Right lobe of liver (tissue), 6 donors: ENCODE measurements at places on chromosomes 13 and 19. TPM values are rescaled to one million over a fixed set of nuclear protein-coding genes. Genes with fewer than 3 reads are reported as not detected.

- no peaks in the 10 kb centered on the region for H3K27me3 ChIP-seq
- no peaks in the 10 kb centered on the region for H3K4me1 ChIP-seq
- DNase-seq: no peak
- no peak overlapping the region for H3K4me3 ChIP-seq
- H3K36me3 ChIP-seq: no peaks in the 10 kb centered on the region
These were observed 178.2 kb downstream of the ENOX1 start for GRCh38 chr13:43608400-43609137.

DNA sequence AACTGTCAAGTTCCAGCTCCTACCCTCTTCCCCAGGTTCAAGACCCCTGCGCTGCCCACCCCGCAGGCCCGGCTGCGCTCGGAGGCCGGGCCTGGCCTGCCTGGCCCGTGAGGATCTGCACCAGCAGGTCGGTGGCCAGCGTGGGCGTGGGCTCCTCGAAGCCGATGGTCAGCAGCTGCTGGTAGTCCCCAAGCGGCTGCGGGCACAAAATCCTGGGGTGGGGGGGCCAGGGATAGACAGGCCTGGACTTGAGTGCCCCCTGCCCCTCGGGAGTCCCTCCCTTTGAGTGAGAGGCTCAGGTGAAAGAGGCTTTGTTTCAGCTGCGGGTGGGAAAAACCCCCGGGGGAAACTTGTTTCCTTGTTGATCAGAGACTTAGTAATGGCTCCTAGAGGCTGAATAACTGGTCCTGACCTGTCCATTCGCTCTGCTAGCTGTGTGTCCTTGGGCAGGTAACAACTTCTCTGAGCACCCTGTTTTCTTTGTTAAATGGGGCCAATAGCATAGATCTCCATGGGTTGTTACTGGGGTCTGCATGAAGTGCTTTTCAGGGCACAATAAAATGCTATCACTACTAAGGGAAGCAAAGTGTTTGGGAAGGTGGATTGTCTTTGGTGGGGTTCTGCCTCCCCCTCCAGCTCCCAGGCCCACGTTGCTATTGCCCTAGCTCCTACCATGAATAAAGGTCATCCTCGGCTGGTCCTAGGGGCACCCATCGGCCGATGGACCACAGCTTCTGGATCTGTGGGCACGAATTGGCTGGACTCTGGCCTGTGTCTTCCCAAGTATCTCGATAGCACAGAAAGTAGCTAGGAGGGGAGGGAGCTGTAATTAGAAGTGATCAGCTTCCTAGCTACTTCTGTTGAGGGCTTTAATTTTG, 3.5 kb downstream of the C19orf67 start:
- H3K27ac ChIP-seq: peak overlapping the region; percentile 91
- no peaks in the 10 kb centered on the region for H3K27me3 ChIP-seq
- H3K4me3 ChIP-seq: peak overlapping the region; percentile 73
- no peaks in the 10 kb centered on the region for H3K36me3 ChIP-seq

Gene BAX
- total RNA-seq: 32.6 TPM

DNA sequence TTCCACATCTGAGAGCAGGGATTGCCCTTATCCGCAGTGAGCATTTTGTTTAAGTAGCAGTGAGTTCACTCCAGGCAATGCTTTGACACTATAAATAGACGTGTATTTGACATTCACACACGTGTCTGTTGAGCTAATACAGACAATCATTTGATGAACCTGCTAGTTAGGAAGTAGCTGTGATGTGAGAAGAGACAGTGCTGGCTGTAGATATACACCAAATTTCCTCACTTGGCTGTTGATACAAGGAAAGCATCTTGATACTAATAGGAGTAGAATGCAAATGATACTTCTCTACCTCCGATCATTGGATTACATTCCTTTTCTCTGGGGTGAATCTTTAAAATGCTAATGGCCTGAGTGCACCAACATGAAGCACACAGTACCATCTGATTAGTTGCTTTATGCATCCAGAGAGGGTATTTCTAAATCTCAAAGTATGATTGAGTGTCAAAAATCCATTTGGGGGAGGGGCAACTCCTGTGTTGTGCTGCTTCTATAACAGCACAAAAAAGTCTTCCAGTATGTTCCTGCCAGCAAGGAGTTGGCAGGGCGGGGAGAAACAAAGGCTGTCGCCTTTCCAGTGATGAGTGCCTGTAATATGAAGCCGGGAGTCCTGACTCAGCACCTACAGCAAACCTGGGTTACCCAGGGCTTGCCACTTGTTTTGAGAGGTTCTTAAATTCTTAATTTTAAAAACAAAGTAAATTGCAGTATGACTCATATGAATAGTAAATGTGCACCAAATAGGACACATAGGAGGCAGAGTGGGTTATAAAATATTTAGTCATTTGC, 7.0 kb downstream of the CUL4A start:
- H3K36me3 ChIP-seq: no peaks in the 10 kb centered on the region
- no peak overlapping the region for H3K27ac ChIP-seq
- no peak for DNase-seq
- H3K27me3 ChIP-seq: no peaks in the 10 kb centered on the region

DNA sequence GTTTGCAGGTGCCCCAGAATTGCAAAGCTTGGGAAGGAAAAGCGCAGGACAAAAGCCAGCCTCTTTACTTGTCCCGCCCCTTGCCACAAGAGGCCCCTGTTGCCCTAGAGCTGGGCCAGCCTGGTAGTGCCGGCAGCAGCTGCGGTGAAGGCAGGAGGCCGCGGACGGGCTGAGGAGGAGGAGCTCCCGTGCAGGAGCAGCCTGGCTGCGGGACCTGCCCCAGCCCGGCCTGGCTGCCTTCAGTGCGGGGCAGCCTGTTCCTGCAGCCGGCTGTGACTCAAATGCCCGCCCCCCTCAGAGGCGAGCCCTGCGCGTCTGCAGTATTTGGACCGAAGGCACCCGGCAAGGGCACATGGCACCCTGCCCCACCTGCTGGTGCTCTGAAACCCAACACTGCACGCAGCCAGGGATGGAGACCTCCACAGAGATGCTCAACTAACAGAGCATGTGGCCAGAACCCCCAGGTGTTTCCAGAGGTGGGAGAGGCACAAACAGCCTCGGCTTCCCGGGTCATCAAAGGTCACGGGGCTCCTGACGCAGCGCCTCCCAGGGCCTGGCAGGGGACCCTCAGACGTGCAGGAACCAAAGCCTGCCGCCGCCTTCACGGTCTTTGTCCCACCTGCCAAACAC, 29.7 kb downstream of the NAXD start:
- H3K4me3 ChIP-seq: no peak overlapping the region
- DNase-seq: peak; percentile 70
- H3K27ac ChIP-seq: no peak overlapping the region

DNA sequence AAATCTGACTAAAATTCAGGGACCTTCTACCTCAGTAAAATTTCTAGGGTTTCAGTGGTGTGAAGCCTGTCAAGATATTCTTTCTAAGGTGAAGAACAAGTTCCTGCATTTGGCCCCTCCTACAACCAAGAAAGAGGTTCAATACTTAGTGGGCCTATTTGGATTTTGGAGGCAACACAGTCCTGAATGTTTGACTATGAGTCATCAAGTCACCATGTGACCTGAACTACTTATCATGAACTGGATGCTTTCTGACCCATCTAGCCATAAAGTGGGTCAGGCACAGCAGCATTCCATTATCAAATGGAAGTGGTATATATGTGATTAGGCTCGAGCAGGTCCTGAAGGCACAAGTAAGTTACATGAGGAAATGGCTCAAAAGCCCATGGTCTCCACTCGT, 163.0 kb upstream of the IRS2 start:
- no peak for DNase-seq
- H3K4me3 ChIP-seq: no peak overlapping the region
- H3K27ac ChIP-seq: no peak overlapping the region
- H3K36me3 ChIP-seq: no peaks in the 10 kb centered on the region
- no peaks in the 10 kb centered on the region for H3K4me1 ChIP-seq

Gene DPRX
- not detected for total RNA-seq

Gene SYNE4
- 6.7 TPM for total RNA-seq

DNA sequence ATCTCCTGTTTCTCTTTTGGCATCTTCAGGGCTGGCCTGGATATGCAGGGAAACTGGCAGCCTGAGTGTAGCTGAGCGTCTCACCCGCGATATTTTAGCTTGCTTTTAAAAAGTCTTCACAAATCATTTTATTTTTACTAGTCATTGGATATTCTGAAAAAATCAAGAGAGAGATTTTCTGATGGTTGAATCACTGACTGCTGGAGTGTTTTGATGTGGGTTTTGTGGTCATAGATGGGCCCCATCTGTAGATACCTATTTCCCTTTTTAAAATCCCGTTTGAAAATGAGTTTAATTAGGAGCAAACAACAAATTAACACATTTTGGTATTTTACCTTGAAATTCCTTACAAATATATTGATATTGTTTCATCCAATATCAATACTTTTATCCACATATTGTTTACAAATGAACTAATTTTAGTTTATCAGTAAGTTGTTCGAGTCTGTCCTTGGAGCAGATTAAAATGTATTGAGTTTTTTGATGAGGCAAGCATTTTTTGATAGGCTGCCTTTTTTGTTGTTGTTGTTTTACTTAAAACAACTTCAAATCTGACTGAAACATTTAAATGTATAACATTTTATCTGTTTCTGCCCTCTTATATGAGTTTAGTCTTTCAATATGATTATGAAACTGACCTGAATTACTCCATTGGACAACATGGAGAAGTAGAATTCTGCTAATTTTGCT, 21.5 kb upstream of the OXGR1 start:
- no peaks in the 10 kb centered on the region for H3K36me3 ChIP-seq
- no peaks in the 10 kb centered on the region for H3K27me3 ChIP-seq
- H3K4me1 ChIP-seq: no peaks in the 10 kb centered on the region
- no peak for DNase-seq
- no peak overlapping the region for H3K4me3 ChIP-seq

GRCh38 chr19:5719274-5719960, 529 bp downstream of the LONP1 start:
- DNase-seq: peak; percentile 57
- no peaks in the 10 kb centered on the region for H3K36me3 ChIP-seq

DNA sequence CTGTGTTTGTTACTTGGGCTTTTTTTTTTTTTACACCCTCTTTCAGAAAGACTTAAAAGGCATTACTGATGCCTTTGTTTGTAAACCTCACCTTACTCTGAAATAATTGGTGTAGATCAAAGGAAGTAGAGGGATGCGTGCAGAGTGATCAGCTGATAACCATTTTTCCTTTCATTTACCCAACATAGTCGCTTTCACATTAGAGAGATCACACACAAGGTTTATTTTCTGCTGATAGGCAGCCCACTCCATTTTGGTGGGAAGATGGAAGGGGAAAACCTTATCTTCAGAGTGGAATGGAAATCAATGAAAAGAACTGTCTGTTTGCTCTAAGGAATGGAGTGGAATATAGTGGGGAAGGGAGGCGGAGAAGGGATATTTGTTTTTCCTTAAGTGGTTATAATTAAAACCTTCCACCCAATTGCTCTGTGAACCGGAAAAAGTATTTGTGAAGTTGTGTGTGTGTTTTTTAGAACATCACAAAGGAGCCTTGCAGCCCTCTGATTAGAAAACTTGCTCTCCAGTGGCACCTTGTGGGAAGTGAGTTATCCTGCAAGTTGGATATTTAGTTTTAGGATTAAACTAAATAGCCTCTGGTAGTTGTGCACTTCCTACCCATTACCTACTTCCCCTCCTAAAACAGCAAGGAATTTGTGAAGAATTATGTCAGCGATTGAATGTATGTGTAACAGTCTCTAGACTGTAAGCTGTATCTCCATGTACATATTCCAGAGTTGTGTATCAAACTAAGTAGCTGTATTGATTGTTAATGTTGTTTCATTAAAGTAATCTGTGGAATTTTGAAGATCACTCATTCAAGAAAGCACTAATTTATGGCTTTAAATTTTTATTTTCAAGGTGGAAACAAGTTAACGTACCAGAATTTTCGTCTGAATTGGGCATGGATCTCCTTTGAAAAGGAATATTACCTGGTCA, 76.8 kb downstream of the FREM2 start:
- no peak for DNase-seq
- H3K4me3 ChIP-seq: no peak overlapping the region
- no peaks in the 10 kb centered on the region for H3K36me3 ChIP-seq
- H3K4me1 ChIP-seq: no peaks in the 10 kb centered on the region
- H3K27ac ChIP-seq: peak overlapping the region; percentile 45

GRCh38 chr13:21426238-21426637, 32.9 kb downstream of the ZDHHC20 start:
- no peak overlapping the region for H3K27ac ChIP-seq
- no peaks in the 10 kb centered on the region for H3K36me3 ChIP-seq
- no peak overlapping the region for H3K4me3 ChIP-seq
- no peaks in the 10 kb centered on the region for H3K27me3 ChIP-seq
- DNase-seq: no peak

DNA sequence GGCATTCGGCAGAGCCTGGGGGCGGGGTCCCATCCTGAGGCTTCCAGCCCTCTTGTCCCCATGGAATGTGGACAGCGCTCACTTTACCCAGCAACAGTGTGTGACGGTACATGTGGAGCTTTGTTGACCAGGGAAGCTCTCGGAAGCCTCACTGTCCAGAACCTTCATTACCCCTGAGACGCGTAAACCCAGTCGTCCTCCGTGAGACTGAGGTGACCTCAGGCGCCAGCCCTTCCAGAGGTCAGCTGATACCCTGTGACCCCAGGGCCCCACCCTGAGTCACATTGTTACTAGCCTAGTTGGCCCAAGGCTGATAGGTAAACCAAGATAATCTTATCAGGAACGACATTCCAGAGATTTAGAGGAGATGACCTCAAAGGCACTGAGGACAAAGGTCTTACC, 10.2 kb upstream of the TMEM160 start:
- no peaks in the 10 kb centered on the region for H3K4me1 ChIP-seq
- H3K27ac ChIP-seq: no peak overlapping the region
- H3K4me3 ChIP-seq: no peak overlapping the region
- H3K36me3 ChIP-seq: no peaks in the 10 kb centered on the region
- H3K27me3 ChIP-seq: no peaks in the 10 kb centered on the region
- no peak for DNase-seq

- no peak overlapping the region for H3K4me3 ChIP-seq
- H3K36me3 ChIP-seq: no peaks in the 10 kb centered on the region
- DNase-seq: no peak
- no peaks in the 10 kb centered on the region for H3K27me3 ChIP-seq
These were observed 58.4 kb downstream of the ENOX1 start for GRCh38 chr13:43728421-43728820.

DNA sequence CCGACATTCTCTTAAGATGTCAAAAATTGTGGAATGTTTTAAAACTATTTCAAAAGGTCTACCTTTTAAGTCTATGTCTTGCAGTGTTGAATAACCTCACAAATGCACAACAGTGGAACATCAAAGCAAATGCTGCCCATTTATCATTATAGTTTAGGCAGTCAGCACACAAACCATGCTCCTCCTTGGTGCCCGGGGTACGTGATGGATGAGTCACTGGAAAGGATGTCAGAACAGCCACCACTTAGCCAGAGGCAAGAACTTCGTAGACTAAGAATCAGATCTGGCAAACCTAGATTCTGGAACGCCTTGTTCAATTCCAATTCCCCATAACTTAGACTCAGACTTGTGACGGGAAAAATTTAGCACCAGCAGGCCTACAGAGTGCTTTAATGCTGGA, 343.6 kb downstream of the FGF9 start:
- H3K4me1 ChIP-seq: no peaks in the 10 kb centered on the region
- H3K27me3 ChIP-seq: no peaks in the 10 kb centered on the region
- no peak overlapping the region for H3K27ac ChIP-seq
- H3K4me3 ChIP-seq: no peak overlapping the region
- no peaks in the 10 kb centered on the region for H3K36me3 ChIP-seq
